ENCODE measurements at places on chromosomes 3 and 15.

DNA sequence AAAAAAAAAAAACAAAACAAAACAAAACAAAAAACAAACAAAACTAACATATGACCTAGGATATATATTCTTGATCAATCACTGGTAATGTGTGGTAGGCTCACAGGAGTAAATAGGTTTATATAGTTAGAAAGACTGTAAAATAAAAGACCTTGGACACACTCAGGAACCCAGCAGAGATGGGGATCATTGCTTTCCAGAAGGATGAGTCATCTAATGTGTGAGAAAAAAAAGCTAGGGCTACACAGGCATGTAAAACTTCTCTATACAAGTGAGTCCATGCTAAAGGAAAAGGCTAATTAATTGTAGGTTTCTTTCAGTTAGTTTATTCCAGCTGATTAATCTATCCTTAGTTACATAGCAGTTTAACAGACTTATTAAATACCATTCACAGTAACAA is 710.3 kb upstream of the ARPP21 start:
- DNase-seq, result no peak

DNA sequence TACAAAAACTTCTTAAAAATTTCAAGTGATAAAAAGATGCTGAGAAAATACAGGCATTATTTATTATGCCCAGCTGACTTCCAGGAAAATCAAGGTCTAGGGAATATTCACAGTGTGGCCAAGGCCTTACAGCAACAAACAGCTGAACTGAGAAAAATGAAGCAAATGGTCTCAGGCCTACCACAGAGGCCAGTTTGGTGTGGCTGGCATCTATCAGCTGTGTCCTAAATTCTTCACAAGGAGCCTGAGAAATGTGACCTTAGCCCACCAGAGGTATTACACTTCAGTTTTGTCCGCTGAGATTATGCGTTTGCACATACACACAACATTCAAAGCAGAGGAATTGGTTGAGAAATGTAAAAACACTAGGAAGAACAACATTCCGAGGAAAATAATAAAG is 77.4 kb downstream of the ANP32A start:
- no peak for DNase-seq

GRCh38 chr3:15120986-15121385 is 22.0 kb upstream of the RBSN start:
- DNase-seq, result no peak

DNA sequence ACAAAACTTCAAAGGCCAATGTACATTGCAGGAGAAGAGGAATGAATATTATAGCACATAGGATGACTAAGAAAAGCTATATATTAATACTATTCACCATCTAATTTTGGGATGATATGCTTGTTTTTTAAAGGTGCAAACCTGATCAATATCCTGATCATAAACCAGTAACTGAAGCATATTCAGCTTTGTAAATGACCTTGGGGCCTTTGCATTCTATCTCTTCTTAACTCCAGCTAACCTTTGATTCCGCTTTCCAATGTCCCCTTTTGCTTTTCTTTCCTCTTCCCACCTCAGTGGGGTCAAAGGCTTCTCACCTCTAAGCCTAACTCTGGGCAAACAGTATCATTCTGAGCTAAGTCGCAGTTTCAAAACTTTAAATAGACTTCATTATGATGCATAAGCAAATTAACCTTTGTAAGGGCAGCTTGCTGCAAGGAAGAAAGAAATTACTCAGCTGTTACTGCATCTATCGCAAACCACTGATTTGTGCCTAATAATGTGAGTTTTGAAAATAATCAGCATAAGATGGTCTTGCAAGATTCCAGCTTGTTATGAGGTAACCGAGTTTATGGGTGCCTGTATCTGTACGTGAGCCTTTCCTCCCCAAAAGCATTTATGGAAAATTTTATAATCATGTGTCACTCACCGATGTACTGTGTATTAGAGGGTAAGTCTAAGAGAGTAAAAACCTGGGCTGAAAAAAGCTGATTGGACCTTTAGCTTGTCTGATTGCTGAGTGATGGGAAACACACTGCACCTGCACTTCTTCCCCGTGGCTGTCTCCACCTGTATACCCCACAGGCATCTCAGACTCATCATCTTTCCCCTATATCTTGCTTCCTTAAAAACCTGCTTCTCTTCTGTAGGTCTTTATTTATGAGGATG is 116.8 kb downstream of the TPRG1 start:
- DNase-seq, result no peak

DNA sequence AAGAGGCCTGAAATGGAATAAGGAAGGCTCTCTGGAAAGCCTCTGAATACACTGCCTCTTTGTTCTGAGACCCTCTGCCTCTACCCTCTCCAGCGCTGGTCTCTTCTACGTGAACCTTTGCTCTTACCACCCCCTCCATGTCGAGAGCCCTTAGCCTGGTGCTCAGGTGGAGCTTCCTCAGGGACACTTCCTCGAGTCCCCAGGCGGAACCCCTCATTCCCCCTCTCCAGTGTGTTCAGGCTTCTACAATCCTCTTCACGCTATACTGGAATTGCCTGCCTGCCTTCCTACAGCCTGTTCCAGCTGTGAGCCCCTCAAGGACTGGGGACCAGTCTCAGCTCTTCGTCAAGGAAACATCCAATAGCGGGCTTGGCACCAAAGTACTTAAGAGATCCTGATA is 7.4 kb downstream of the STIMATE start:
- DNase-seq, result no peak

DNA sequence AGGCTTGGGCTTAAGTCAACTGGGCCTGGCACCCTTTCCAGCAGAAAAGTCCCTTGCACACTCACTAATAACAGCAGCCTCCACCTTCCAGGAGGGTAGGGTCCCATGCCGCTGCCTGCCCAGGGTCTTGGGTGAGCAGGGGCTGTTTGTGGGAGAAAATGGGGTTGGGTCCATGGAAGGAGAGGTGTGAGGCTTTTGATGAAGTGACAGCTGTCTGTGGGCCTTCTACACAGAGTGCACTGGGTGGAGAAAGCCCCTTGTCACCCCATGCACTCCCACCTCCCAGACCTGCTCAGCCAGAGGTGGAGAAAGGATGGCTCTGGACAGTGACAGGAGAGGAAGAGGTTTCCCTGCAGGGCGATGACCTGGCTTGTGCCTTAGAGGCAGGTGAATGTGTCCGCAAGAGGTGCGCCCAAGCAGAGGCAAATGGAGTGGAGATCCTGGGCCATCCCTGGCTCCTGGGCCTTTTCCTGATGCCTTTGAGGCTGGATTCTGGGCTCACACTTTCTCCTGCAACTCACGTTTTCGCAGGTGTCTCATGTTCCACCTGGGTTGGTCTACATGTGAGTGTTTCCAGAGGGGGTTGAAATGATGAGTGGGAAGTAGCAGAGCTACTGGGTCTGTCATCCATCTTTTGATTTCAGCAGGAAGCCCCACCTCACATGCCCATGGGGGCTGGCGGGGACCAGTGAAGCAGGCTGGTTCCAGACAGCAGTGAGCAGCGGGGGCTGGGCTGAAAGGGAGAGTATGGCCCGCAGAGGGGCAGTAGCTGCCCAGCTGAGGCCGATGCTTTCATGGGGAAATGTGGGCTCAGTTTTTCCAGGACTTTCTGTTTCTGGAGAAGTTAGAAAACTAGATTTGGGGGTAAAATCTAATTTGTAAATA is 85.2 kb upstream of the PRR23E start:
- DNase-seq, result no peak

DNA sequence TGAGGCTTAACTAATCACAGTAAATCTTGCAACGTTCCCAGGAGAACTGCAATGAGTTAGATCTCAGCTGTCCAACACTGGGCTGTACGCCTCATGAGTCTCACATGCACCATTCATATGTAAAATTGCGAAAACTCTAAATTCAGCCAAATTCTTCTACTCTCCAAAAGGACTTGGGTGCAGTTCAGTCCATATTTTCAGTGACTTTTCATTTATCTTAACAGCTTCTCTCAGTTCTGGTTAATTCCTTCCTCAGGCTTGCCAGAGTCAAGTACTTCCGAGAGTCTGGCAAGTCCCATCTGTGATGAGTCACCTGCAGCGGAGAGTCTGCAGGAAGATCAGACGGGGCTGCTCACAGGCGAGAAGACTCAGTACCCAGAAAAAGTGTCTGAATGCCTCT is 11.5 kb downstream of the CCDC80 start:
- DNase-seq, result no peak

Data from epithelial cell of prostate (primary cell).